Cardiac muscle cell (in vitro differentiated cells and primary cell): ENCODE measurements at places on chromosomes 2 and 18.

GRCh38 chr2:127012215-127012614 lies 94.7 kb downstream of the BIN1 start:
- no peak overlapping the region for H3K4me3 ChIP-seq
- H3K4me1 ChIP-seq, result peaks cover 5% of the 10 kb centered on the region
- no peak overlapping the region for H3K27ac ChIP-seq
- H3K27me3 ChIP-seq, result no peaks in the 10 kb centered on the region
- H3K36me3 ChIP-seq, result no peaks in the 10 kb centered on the region

DNA sequence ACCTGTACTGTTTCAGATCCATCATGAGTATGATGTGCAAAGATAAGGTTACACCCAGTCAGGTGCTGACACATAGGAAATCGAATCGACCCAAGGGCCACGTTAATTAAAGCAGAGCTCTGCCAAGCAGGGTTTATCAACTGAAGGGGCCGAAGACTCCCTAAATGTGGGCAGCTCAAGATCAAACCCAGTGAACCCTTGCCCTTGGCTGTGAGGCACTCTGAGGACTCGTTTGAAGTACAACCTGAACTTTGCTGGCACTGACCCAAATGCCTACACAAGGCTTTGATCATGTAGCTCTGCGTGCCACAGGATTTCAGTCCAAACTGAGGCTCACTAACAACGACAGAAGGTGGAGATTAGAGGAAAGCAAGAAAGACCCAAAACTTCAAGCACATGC lies 352.1 kb downstream of the MTX2 start:
- peaks cover 4% of the 10 kb centered on the region for H3K4me1 ChIP-seq
- no peak overlapping the region for H3K4me3 ChIP-seq
- H3K27ac ChIP-seq, result no peak overlapping the region
- no peaks in the 10 kb centered on the region for H3K27me3 ChIP-seq
- H3K36me3 ChIP-seq, result no peaks in the 10 kb centered on the region

DNA sequence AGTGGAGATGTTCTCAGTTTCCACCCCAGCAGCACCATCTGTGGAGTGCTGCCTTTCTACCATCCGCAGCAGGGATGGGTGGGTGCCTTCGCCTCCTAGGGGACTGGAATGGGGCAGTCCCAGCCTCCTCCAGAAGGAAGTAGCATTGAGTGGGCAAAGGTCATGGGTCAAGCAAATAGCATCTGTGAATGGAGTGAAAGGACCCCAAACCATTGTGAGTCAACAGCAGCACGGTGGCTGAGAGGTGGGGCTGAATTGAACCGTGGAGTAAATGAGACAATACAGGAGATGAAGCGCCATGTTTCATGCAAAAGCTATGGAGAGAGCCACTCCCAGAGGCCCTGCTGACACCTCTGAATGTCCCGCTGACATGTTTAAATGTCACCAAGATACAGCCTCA lies 9.7 kb downstream of the GPR55 start:
- no peak for DNase-seq
- no peaks in the 10 kb centered on the region for H3K4me1 ChIP-seq
- H3K4me3 ChIP-seq, result no peak overlapping the region
- no peaks in the 10 kb centered on the region for H3K36me3 ChIP-seq
- no peaks in the 10 kb centered on the region for H3K27me3 ChIP-seq
- no peak overlapping the region for H3K27ac ChIP-seq

DNA sequence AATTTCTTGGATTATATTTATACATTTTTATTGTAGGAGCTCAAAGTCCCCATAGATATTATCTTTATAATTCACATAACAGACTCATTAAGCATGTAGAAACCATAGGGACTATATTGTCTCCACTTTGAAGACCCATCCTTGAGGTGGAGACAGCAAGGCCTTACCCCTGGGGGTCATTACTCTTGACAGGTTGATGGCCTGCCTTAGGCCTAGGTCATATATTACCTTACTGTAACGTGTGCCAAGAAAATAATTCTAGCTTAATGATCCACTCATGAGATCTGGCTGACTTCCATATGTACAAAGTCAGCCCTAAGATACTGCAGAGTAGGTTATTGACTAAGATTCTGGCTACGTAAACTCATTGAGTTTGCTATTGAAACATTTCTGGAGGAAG lies 65.4 kb upstream of the GLS start:
- H3K27me3 ChIP-seq, result no peaks in the 10 kb centered on the region
- peaks cover 10% of the 10 kb centered on the region for H3K4me1 ChIP-seq
- no peak for DNase-seq
- no peaks in the 10 kb centered on the region for H3K36me3 ChIP-seq
- no peak overlapping the region for H3K4me3 ChIP-seq
- no peak overlapping the region for H3K27ac ChIP-seq

- H3K4me1 ChIP-seq, result no peaks in the 10 kb centered on the region
- H3K27ac ChIP-seq, result peak overlapping the region; percentile 3
- no peak for DNase-seq
- H3K4me3 ChIP-seq, result no peak overlapping the region
Measured at GRCh38 chr2:231634412-231634811, 41.7 kb downstream of the TEX44 start.

- peaks cover 6% of the 10 kb centered on the region for H3K4me1 ChIP-seq
- H3K36me3 ChIP-seq, result no peaks in the 10 kb centered on the region
- DNase-seq, result no peak
Measured at GRCh38 chr18:63099848-63100629, 219.5 kb downstream of the BCL2 start.

DNA sequence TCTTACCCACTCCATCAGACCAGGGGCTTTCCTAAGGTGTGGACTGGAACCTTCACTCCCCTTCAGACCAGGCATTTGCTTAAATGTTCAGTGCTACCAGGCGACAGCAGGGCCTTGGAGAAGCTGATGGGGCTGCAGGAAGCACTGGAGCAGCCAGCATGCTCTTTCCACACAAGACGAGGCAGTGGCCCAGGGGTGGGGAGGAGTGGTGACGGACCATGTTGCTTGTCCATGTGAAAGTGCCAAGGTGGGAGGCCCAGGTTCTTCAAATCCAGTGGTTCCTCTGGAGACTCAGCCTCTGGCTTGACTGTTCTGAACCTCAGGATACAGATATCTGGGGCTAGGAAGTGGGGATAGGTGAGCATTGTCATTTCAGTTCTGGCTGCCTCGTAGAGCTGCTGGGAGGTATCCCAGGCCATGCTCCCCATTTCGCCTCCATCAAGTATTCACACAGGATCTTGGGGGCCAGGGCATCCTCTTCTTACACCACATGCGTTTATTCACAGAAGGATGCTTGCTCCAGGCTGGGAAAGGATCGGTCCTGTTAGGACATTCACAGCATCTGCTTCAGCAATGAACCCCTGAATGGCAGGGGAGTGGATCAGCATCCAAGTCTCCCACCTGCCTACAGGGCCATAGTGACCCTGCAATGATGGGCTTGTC lies 62.2 kb downstream of the SFXN5 start:
- no peaks in the 10 kb centered on the region for H3K36me3 ChIP-seq
- DNase-seq, result no peak
- H3K4me3 ChIP-seq, result no peak overlapping the region
- H3K27ac ChIP-seq, result no peak overlapping the region
- H3K27me3 ChIP-seq, result no peaks in the 10 kb centered on the region
- H3K4me1 ChIP-seq, result no peaks in the 10 kb centered on the region
